SJSA1 (cell line): ENCODE measurements at places on chromosomes 3 and 15.

- DNase-seq = no peak
Measured at GRCh38 chr3:136283627-136284026, 33.5 kb downstream of the PCCB start.

GRCh38 chr3:16514755-16515353 is 1.4 kb upstream of the RFTN1 start:
- DNase-seq = no peak

GRCh38 chr15:41502795-41503668 is 9.4 kb downstream of the ITPKA start:
- no peak for DNase-seq

- no peak for DNase-seq
Measured at GRCh38 chr15:73139041-73139743, 86.9 kb downstream of the NEO1 start.

GRCh38 chr3:34312684-34313083 is 514.3 kb downstream of the PDCD6IP start:
- DNase-seq = no peak

- DNase-seq = no peak
Measured at GRCh38 chr3:127452321-127452821, 138.2 kb downstream of the TPRA1 start.

DNA sequence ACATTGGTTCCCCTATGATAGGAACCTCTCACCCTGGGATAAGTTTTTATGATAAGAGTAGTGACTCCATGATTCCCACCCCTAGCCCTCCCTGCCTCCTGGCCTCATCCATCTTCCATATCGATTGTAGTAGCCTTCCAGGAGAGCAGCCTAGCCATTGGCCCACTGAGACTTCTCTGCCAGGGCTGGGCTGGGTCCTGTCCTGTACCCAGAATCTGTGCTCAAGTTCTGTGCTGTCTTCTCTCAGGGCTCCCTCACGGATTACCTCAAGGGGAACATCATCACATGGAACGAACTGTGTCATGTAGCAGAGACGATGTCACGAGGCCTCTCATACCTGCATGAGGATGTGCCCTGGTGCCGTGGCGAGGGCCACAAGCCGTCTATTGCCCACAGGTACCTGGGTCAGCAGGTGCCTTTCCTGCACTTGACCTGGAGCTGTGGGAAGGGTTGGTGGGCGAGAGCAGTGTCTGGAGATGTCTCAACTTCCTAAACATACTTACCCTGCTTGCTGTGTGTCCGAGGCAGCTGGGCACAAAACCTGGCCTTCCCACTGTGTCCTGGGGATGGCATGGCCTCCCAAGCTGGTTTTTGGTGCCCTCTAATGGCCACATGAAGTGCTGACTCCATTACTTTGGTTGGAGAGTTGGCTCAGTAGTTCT is 16.6 kb upstream of the EXOG start:
- DNase-seq = peak; percentile 39

DNA sequence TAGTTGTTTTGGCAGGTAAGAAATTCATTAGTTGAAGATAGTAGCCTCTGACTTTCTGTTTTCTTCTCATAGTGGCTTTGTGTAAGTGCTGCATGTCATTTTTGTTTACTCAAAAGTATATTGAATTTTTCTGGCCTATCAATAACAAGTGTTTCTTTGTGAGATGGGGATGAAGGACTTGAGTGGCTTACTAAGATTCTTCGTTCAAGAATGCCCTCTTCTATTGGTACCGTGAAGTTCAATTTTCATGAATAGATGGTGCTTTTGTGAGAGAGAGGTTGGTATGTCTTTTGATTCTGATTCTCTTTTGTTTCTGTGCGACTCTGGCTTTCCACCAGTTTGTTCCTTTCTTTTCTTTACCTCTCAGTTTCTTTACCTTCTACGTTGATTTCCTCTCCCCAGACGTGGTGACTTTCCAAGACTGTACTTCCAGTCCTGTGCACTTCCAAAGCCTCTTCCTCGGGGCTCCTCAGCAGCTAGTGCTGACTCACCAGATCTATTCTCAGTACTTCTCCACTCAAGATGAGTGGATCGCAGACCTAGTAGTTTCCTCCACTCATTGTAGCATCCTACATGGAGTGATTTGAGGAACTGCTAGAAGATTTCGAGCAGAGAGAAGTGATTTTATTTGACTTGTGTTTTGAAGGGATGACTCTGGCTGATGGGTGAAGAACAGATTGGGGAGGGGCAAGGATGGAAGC is 82.0 kb upstream of the EPHB3 start:
- DNase-seq = no peak
